ENCODE measurements at places on chromosomes 5 and 9. TPM values are rescaled to one million over a fixed set of nuclear protein-coding genes. Genes with fewer than 3 reads are reported as not detected.

ZCCHC9 gene
- 26.2 TPM for total RNA-seq

EDIL3 gene
- total RNA-seq = 7.6 TPM

GRCh38 chr5:50694027-50694590, 27.7 kb downstream of the PARP8 start:
- H3K36me3 ChIP-seq = no peaks in the 10 kb centered on the region
- no peaks in the 10 kb centered on the region for H3K27me3 ChIP-seq
- H3K4me1 ChIP-seq = no peaks in the 10 kb centered on the region
- peak; percentile 60 for DNase-seq
- no peak overlapping the region for H3K4me3 ChIP-seq

- H3K27me3 ChIP-seq = no peaks in the 10 kb centered on the region
- H3K36me3 ChIP-seq = no peaks in the 10 kb centered on the region
- no peak for DNase-seq
- H3K27ac ChIP-seq = no peak overlapping the region
- no peak overlapping the region for H3K4me3 ChIP-seq
Observed at GRCh38 chr9:79559495-79560181, 12.1 kb upstream of the TLE4 start.

- H3K27ac ChIP-seq = no peak overlapping the region
- H3K36me3 ChIP-seq = no peaks in the 10 kb centered on the region
Observed at GRCh38 chr9:89015336-89015735, 24.1 kb downstream of the S1PR3 start.

NR5A1 gene
- total RNA-seq = not detected

NPDC1 gene
- 32.1 TPM for total RNA-seq

RNF183 gene
- total RNA-seq = 0.04 TPM

DNA sequence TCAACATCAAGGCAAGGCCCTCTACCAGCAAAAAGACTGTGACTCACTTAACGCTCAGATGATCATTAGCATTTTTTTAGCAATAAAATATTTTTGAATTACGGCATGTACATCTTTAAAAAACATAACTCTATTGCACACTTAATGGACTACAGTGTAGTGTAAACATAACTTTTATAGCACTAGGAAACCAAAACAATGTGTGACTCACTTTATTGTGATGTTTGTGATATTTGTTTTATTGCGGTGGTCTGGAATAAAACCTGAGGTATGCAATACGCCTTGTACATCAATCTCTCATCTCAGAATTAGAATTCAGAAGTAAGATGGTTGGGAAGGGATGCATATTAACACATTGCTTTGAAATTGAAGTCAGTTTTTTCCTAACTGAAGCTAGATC, 106.9 kb upstream of the PTCH1 start:
- peaks cover 3% of the 10 kb centered on the region for H3K27me3 ChIP-seq
- H3K4me3 ChIP-seq = no peak overlapping the region
- H3K4me1 ChIP-seq = peaks cover 4% of the 10 kb centered on the region
- DNase-seq = no peak
- H3K36me3 ChIP-seq = no peaks in the 10 kb centered on the region

GRCh38 chr9:121398374-121398773, 28.3 kb upstream of the STOM start:
- no peak overlapping the region for H3K27ac ChIP-seq
- no peak overlapping the region for H3K4me3 ChIP-seq
- H3K36me3 ChIP-seq = no peaks in the 10 kb centered on the region
- peaks cover 2% of the 10 kb centered on the region for H3K4me1 ChIP-seq

GRCh38 chr9:113403646-113404045, 2.6 kb upstream of the ALAD start:
- no peak overlapping the region for H3K4me3 ChIP-seq
- no peaks in the 10 kb centered on the region for H3K27me3 ChIP-seq
- no peak overlapping the region for H3K27ac ChIP-seq
- no peak for DNase-seq
- peaks cover 17% of the 10 kb centered on the region for H3K4me1 ChIP-seq
- H3K36me3 ChIP-seq = peaks cover 15% of the 10 kb centered on the region

- H3K36me3 ChIP-seq = no peaks in the 10 kb centered on the region
- DNase-seq = no peak
- H3K27ac ChIP-seq = no peak overlapping the region
- no peaks in the 10 kb centered on the region for H3K4me1 ChIP-seq
- H3K4me3 ChIP-seq = no peak overlapping the region
- no peaks in the 10 kb centered on the region for H3K27me3 ChIP-seq
Observed at GRCh38 chr9:117156771-117157535, 257.9 kb downstream of the ASTN2 start.

- no peaks in the 10 kb centered on the region for H3K27me3 ChIP-seq
- H3K4me1 ChIP-seq = no peaks in the 10 kb centered on the region
- DNase-seq = no peak
- no peaks in the 10 kb centered on the region for H3K36me3 ChIP-seq
- no peak overlapping the region for H3K27ac ChIP-seq
Observed at GRCh38 chr5:38362713-38363112, 104.4 kb downstream of the EGFLAM start.

MAMDC4 gene
- 4.7 TPM for total RNA-seq

SLC44A1 gene
- total RNA-seq = 20.2 TPM

- DNase-seq = no peak
- no peaks in the 10 kb centered on the region for H3K36me3 ChIP-seq
- no peak overlapping the region for H3K27ac ChIP-seq
- peaks cover 4% of the 10 kb centered on the region for H3K27me3 ChIP-seq
- H3K4me3 ChIP-seq = no peak overlapping the region
Observed at GRCh38 chr9:111610845-111611244, 11.4 kb upstream of the PTGR1 start.

DNA sequence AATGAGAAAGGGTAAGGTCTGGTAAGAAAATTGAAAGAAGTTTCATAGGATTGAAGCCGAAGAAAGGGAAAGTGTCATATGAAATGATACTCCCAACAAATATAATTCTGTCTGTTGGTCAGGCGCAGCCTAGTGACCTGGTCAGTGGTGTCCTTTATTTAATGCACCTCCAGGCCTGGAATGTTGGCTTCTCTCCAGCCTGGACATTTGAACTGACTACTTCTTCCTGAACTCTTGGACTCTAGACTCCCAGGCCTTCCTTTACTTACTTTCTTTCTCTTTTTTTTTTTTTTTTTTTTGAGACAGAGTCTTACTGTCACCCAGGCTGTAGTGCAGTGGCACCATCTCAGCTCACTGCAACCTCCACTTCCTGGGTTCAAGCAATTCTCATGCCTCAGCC, 1381.5 kb upstream of the WWC1 start:
- no peak for DNase-seq
- H3K27ac ChIP-seq = no peak overlapping the region
- H3K36me3 ChIP-seq = no peaks in the 10 kb centered on the region
- H3K4me3 ChIP-seq = no peak overlapping the region
- no peaks in the 10 kb centered on the region for H3K27me3 ChIP-seq

- peaks cover 2% of the 10 kb centered on the region for H3K36me3 ChIP-seq
- no peak overlapping the region for H3K27ac ChIP-seq
- H3K4me3 ChIP-seq = no peak overlapping the region
- peaks cover under 1% of the 10 kb centered on the region for H3K4me1 ChIP-seq
Observed at GRCh38 chr5:176514244-176514950, 22.8 kb downstream of the RNF44 start.

DNA sequence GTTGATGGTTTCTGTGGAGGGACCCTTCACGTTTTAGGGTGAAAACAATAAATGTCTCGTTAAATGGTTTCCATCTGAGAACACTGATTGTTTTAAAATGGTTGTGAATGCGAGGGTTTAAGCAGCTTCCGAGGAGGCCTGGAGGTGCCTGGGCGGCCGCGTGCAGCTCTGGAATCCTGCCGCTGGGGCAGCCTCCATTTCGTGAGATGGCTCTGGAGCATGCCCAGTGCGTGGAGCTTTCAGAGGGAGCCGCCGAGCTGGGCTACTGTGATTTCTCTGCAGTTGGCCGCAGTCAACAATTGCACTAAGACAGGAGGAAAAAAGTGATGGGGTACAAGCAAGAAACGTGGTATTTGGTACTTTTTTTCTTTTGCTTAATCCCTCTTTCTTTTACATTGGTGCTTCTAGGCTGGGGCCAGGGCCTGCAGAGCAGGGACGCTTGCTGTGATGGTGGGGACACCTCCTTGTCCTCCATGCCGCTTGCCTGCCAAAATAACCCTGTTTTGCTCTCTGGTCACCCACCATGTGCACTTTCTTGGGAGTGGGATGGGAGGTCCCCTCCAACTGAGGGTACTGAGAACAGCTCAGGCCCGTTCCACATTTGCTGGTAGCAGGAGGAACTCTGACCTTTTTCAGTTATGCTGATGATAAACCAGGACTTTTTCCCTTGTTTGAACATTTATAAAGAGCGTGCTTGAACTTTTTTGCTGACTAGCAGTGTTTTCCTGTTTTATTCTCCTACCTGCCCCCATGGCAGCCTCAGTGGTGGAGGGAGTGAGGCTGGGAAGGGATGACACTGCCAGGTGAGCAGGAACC, 47.1 kb downstream of the EHMT1 start:
- peaks cover 22% of the 10 kb centered on the region for H3K4me1 ChIP-seq
- H3K36me3 ChIP-seq = peaks cover 4% of the 10 kb centered on the region
- no peak overlapping the region for H3K4me3 ChIP-seq
- H3K27ac ChIP-seq = no peak overlapping the region

DNA sequence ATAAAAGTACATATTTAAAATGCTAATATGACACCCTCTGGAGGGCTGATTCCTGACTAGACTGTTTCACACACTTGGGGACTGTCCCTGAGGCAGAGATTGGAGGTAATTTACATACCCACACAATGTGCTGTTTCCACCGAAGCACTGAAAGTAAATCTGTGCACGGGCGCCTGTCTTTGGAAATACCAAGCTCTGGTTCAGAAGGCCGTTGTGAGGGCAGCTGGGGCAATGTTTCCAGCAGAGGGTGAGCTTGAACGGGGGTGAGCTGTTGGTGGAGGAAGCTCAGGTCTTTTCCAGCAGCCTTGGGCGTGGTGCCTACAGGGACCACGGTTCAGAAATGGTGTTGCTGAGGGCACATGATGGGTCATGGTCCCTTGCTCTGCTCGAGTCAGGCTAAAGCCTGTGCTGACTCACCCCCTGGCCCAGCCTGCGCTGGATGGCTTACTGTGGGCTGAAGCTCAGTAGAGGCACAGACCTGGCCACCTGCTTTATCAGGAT, 25.8 kb upstream of the HMCN2 start:
- H3K27me3 ChIP-seq = no peaks in the 10 kb centered on the region
- no peaks in the 10 kb centered on the region for H3K36me3 ChIP-seq
- no peak overlapping the region for H3K4me3 ChIP-seq
- peaks cover 22% of the 10 kb centered on the region for H3K4me1 ChIP-seq
- no peak for DNase-seq
- H3K27ac ChIP-seq = no peak overlapping the region

GRCh38 chr9:72858089-72858912, 94.6 kb downstream of the ALDH1A1 start:
- H3K27ac ChIP-seq = peak overlapping the region; percentile 62
- H3K4me3 ChIP-seq = no peak overlapping the region
- H3K27me3 ChIP-seq = no peaks in the 10 kb centered on the region
- peak; percentile 73 for DNase-seq
- no peaks in the 10 kb centered on the region for H3K36me3 ChIP-seq

IL3 gene
- not detected for total RNA-seq

TESK1 gene
- 12.8 TPM for total RNA-seq

F2RL2 gene
- total RNA-seq = 1.3 TPM

- H3K4me3 ChIP-seq = no peak overlapping the region
- H3K36me3 ChIP-seq = no peaks in the 10 kb centered on the region
- no peak for DNase-seq
- no peak overlapping the region for H3K27ac ChIP-seq
- no peaks in the 10 kb centered on the region for H3K27me3 ChIP-seq
Observed at GRCh38 chr9:16450578-16450977, 419.9 kb downstream of the BNC2 start.

GRCh38 chr5:178396796-178397720, 164.5 kb upstream of the PHYKPL start:
- H3K27ac ChIP-seq = peak overlapping the region; percentile 85
- H3K27me3 ChIP-seq = peaks cover 6% of the 10 kb centered on the region
- H3K4me1 ChIP-seq = peaks cover 51% of the 10 kb centered on the region
- H3K36me3 ChIP-seq = no peaks in the 10 kb centered on the region
- DNase-seq = peak; percentile 89
- H3K4me3 ChIP-seq = no peak overlapping the region

GRCh38 chr9:565528-565927, 276.0 kb upstream of the DMRT1 start:
- H3K36me3 ChIP-seq = no peaks in the 10 kb centered on the region
- H3K4me1 ChIP-seq = no peaks in the 10 kb centered on the region
- H3K4me3 ChIP-seq = no peak overlapping the region
- DNase-seq = no peak

GRCh38 chr5:90528601-90529193, 687 bp downstream of the LYSMD3 start:
- peak overlapping the region; percentile 98 for H3K4me3 ChIP-seq
- peak overlapping the region; percentile 97 for H3K27ac ChIP-seq
- no peaks in the 10 kb centered on the region for H3K36me3 ChIP-seq
- H3K27me3 ChIP-seq = peaks cover under 1% of the 10 kb centered on the region
- peaks cover 6% of the 10 kb centered on the region for H3K4me1 ChIP-seq
